T-helper 1 cell treated with Interleukin-12 subunit alpha and Interleukin-12 subunit beta and Interleukin-4 antibody, amounts not matched to agents 30 ng/mL and 1 ng/mL, for 36 hours (primary cell): ENCODE measurements at places on chromosomes 12 and 14. TPM values are rescaled to one million over a fixed set of nuclear protein-coding genes. Genes with fewer than 3 reads are reported as not detected.

CLEC4C gene
- not detected in 2 replicates for total RNA-seq

SLC41A2 gene
- 20.0 and 22.3 TPM in 2 replicates for total RNA-seq

ANGEL1 gene
- 12.8 and 12.9 TPM in 2 replicates for total RNA-seq

SLC17A8 gene
- not detected in 2 replicates for total RNA-seq

RGS6 gene
- total RNA-seq, result 3.0 and 3.1 TPM in 2 replicates

PIANP gene
- 0.22 and 0.49 TPM in 2 replicates for total RNA-seq

RILPL1 gene
- total RNA-seq, result 1.2 and 1.5 TPM in 2 replicates

HOXC12 gene
- not detected in 2 replicates for total RNA-seq

CLEC1A gene
- total RNA-seq, result not detected in 2 replicates

TAS2R7 gene
- total RNA-seq, result not detected in 2 replicates

CARMIL3 gene
- total RNA-seq, result 2.3 and 3.2 TPM in 2 replicates

SAMD15 gene
- 0.41 TPM in 1 of 2 replicates, not detected in the other for total RNA-seq

SINHCAF gene
- total RNA-seq, result 103 and 116 TPM in 2 replicates

IFI27L2 gene
- total RNA-seq, result 68.1 and 74.2 TPM in 2 replicates

VRTN gene
- not detected in 2 replicates for total RNA-seq

GZMB gene
- 1,728 and 1,734 TPM in 2 replicates for total RNA-seq

EEF1AKMT3 gene
- total RNA-seq, result 2.9 and 4.2 TPM in 2 replicates

KLRC2 gene
- not detected in 2 replicates for total RNA-seq

CELA1 gene
- 0.22 TPM in 1 of 2 replicates, not detected in the other for total RNA-seq

NEUROD4 gene
- not detected in 2 replicates for total RNA-seq

HNF1A gene
- not detected in 2 replicates for total RNA-seq

TSPAN9 gene
- 0.05 TPM in 1 of 2 replicates, not detected in the other for total RNA-seq

ARHGEF40 gene
- total RNA-seq, result not detected in 2 replicates

KRT73 gene
- total RNA-seq, result 0.61 and 0.78 TPM in 2 replicates

IGF1 gene
- total RNA-seq, result 0.46 and 0.59 TPM in 2 replicates

KRT81 gene
- total RNA-seq, result not detected in 2 replicates

CD4 gene
- 274 and 279 TPM in 2 replicates for total RNA-seq

ARHGEF25 gene
- 0.34 and 0.51 TPM in 2 replicates for total RNA-seq

GLIPR1L2 gene
- total RNA-seq, result not detected in 2 replicates

CYP46A1 gene
- total RNA-seq, result not detected in 2 replicates

BRAP gene
- 21.7 and 21.9 TPM in 2 replicates for total RNA-seq
